Activated naive CD8-positive, alpha-beta T cell treated with anti-CD3 and anti-CD28 coated beads for 36 hours (primary cell): ENCODE measurements at places on chromosomes 7 and 10. TPM values are rescaled to one million over a fixed set of nuclear protein-coding genes. Genes with fewer than 3 reads are reported as not detected.

FAM185A gene
- 10.0 TPM for total RNA-seq

RNF32 gene
- 0.66 TPM for total RNA-seq

SEMA3C gene
- not detected for total RNA-seq

TMEM140 gene
- total RNA-seq, result 12.7 TPM

CLIP2 gene
- 0.74 TPM for total RNA-seq

ZNF804B gene
- total RNA-seq, result not detected

CDC14C gene
- total RNA-seq, result not detected

SNX8 gene
- total RNA-seq, result 48.7 TPM

MDFIC gene
- total RNA-seq, result 57.1 TPM

ARL3 gene
- 6.2 TPM for total RNA-seq

ENKUR gene
- total RNA-seq, result not detected

SPACDR gene
- 1.5 TPM for total RNA-seq

GRCh38 chr10:1549591-1550290 is 187.6 kb downstream of the ADARB2 start:
- peaks cover 3% of the 10 kb centered on the region for H3K4me1 ChIP-seq
- H3K4me3 ChIP-seq, result no peak overlapping the region
- no peak for DNase-seq
- no peaks in the 10 kb centered on the region for H3K36me3 ChIP-seq

- H3K27me3 ChIP-seq, result no peaks in the 10 kb centered on the region
- no peaks in the 10 kb centered on the region for H3K36me3 ChIP-seq
- H3K4me1 ChIP-seq, result no peaks in the 10 kb centered on the region
- no peak overlapping the region for H3K4me3 ChIP-seq
Measured at GRCh38 chr10:124313374-124313773, 105.3 kb downstream of the OAT start.

GRCh38 chr10:133135116-133135465 is 24.9 kb upstream of the KNDC1 start:
- H3K4me3 ChIP-seq, result no peak overlapping the region
- no peak overlapping the region for H3K27ac ChIP-seq
- no peaks in the 10 kb centered on the region for H3K36me3 ChIP-seq
- no peaks in the 10 kb centered on the region for H3K4me1 ChIP-seq
- no peak for DNase-seq

- no peaks in the 10 kb centered on the region for H3K36me3 ChIP-seq
- no peak overlapping the region for H3K4me3 ChIP-seq
- H3K27ac ChIP-seq, result no peak overlapping the region
- H3K4me1 ChIP-seq, result peaks cover 5% of the 10 kb centered on the region
Measured at GRCh38 chr10:132396494-132397035, 435 bp upstream of the PWWP2B start.

GRCh38 chr7:109890622-109891021 is 1200.3 kb upstream of the LRRN3 start:
- DNase-seq, result no peak
- no peaks in the 10 kb centered on the region for H3K36me3 ChIP-seq
- H3K27ac ChIP-seq, result no peak overlapping the region
- H3K4me3 ChIP-seq, result no peak overlapping the region
- H3K27me3 ChIP-seq, result peaks cover 6% of the 10 kb centered on the region
- H3K4me1 ChIP-seq, result no peaks in the 10 kb centered on the region

GRCh38 chr10:20855398-20856038 is 41.6 kb downstream of the NEBL start:
- DNase-seq, result no peak
- no peaks in the 10 kb centered on the region for H3K27me3 ChIP-seq
- no peak overlapping the region for H3K4me3 ChIP-seq
- H3K36me3 ChIP-seq, result no peaks in the 10 kb centered on the region

DNA sequence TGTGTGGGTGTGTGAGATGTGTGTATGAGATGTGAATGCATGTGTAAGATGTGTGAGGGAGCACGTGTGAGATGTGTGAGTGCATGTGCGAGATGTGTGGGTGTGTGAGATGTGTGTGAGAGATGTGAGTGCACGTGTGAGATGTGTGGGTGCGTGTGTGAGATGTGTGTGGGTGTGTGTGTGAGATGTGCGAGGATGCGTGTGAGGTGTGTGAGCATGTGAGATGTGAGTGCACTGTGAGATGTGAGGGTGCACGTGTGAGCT is 31.0 kb downstream of the PPIF start:
- no peak overlapping the region for H3K27ac ChIP-seq
- no peak for DNase-seq
- no peaks in the 10 kb centered on the region for H3K27me3 ChIP-seq
- no peaks in the 10 kb centered on the region for H3K36me3 ChIP-seq
- H3K4me3 ChIP-seq, result no peak overlapping the region

GRCh38 chr7:121073463-121074099 is 85.1 kb downstream of the CPED1 start:
- H3K36me3 ChIP-seq, result no peaks in the 10 kb centered on the region
- no peak overlapping the region for H3K4me3 ChIP-seq
- H3K27me3 ChIP-seq, result peaks cover 20% of the 10 kb centered on the region
- H3K27ac ChIP-seq, result no peak overlapping the region
- H3K4me1 ChIP-seq, result no peaks in the 10 kb centered on the region
- DNase-seq, result no peak

DNA sequence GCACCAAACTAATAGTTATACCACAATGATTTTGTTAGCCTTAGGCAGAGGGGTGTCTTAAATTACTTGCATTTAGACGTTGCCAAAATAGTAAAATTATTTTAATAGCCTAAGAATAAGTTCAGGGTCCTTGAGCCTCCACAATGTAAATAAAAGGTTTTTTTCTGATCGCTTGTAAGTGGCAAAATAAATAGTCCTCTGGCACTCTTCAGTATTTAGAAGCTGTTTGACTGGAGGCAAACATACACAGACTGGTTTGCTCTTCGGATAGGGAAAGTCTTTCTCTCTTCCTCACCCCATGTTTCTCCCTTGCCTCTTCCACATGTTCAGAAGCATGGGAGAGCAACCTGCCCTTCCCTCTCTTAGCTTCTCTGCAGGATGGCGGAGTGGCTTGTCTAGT is 49.5 kb upstream of the FAM180A start:
- DNase-seq, result no peak
- H3K27ac ChIP-seq, result no peak overlapping the region
- peaks cover 24% of the 10 kb centered on the region for H3K27me3 ChIP-seq
- no peaks in the 10 kb centered on the region for H3K36me3 ChIP-seq

DNA sequence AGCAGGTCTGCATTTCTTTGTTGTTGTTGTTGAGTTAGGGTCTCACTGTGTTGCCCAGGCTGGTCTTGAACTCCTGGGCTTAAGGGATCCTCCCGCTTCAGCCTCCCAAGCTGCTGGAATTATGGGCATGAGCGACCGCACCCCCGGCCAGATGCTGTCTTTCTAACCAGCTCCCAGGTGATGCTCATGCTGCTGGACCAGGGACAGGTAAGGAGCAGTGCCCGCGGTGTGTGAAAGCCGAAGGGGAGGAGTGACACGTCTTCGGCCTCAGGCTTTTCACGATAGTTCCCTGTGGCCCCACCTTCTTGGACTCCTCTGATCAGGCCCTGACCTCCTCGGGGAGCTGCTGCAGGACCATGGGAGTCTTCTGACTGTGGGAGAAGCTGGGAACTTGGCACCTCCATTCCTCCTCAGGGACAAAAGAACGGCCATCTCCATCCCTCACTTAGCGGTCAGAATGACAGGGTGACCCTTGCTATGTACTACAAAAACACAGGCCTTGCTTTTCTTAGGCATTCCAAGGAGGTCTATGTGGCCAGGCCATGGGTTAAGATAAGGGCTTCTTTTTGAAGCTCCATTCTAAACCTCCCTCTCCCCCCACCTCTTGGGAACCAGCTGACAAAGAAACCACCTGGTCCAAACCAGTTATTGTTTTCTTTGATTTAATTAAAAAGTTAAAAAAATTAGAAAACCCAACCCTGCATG is 5.5 kb downstream of the SFRP5 start:
- DNase-seq, result no peak
- H3K27ac ChIP-seq, result no peak overlapping the region
- H3K4me3 ChIP-seq, result no peak overlapping the region
- peaks cover 7% of the 10 kb centered on the region for H3K4me1 ChIP-seq
- peaks cover 14% of the 10 kb centered on the region for H3K27me3 ChIP-seq

DNA sequence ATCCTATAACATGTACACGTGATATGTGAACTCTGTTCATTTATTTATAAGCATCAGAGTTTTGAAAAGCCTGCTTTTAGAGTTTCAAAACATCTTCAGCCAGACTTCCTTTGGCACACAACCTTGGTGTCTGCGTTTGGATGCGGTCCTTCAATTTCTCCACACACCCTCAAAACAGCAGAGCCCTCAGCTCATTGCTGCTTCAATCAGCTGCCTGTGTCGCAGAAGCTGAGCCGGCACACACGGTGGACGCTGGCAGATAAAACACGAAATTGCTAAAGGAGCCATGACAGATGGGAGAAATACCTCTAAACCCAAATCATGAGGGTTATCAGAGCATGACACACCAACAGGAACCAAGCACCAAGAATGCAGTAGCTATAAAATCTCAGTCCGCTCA is 396.4 kb upstream of the AKR1E2 start:
- H3K27me3 ChIP-seq, result no peaks in the 10 kb centered on the region
- H3K27ac ChIP-seq, result no peak overlapping the region
- no peak for DNase-seq
- H3K4me3 ChIP-seq, result no peak overlapping the region

- H3K4me3 ChIP-seq, result no peak overlapping the region
- no peak overlapping the region for H3K27ac ChIP-seq
- H3K27me3 ChIP-seq, result no peaks in the 10 kb centered on the region
- H3K4me1 ChIP-seq, result peaks cover 14% of the 10 kb centered on the region
Measured at GRCh38 chr7:144784943-144785342, 50.9 kb downstream of the TPK1 start.

- DNase-seq, result no peak
- no peak overlapping the region for H3K27ac ChIP-seq
- H3K27me3 ChIP-seq, result no peaks in the 10 kb centered on the region
- peaks cover 15% of the 10 kb centered on the region for H3K4me1 ChIP-seq
Measured at GRCh38 chr10:24771943-24772694, 48.4 kb upstream of the ARHGAP21 start.

DNA sequence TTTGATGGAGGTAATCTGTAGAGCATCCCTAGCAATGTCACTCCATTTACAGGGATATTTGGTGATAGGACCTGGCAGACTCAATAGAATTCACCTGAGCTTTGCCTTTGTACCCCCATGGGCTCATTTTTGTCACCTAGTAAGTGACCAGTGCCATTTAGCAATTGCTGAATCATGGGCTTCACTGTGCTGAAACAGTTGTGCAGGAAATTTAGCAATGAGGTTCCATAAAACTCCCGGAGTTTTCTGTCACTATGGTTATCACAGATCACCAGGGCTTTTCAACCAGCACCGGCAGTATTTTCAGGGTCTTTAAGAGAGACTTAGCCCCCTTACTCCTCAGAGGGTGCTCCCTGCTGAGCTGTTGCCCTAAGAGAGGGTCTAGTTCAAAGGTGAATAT is 40.2 kb downstream of the FAS start:
- H3K4me3 ChIP-seq, result no peak overlapping the region
- no peak overlapping the region for H3K27ac ChIP-seq
- H3K27me3 ChIP-seq, result no peaks in the 10 kb centered on the region
- H3K4me1 ChIP-seq, result peaks cover 26% of the 10 kb centered on the region
- no peak for DNase-seq

- no peak for DNase-seq
- no peaks in the 10 kb centered on the region for H3K27me3 ChIP-seq
- peak overlapping the region; percentile 25 for H3K27ac ChIP-seq
- peaks cover 67% of the 10 kb centered on the region for H3K4me1 ChIP-seq
Measured at GRCh38 chr7:16652888-16653287, 6.9 kb downstream of the BZW2 start.

DNA sequence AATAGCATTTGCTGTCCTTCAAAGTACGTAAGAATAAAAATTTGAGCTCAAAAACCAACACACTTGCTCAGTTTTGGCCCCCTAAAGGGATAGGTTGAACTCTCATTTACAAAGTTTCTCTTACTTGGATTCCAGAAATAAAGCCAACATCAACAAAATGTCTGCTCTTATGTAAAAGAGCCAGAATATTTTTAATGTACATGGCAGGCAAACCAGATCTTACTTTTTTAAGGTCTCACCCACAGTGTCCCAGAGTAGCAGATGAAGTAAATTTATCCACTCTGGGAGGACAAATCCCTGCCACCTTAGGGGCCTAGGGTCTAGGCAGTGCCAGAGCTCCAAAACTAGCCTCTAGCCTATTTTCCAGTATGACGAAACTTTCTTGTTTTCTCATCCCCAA is 159.6 kb downstream of the SKAP2 start:
- no peak overlapping the region for H3K4me3 ChIP-seq
- H3K4me1 ChIP-seq, result no peaks in the 10 kb centered on the region
- DNase-seq, result no peak

GRCh38 chr7:7569615-7570014 is 2.9 kb downstream of the MIOS start:
- H3K27ac ChIP-seq, result peak overlapping the region; percentile 85
- peaks cover 47% of the 10 kb centered on the region for H3K4me1 ChIP-seq
- H3K4me3 ChIP-seq, result peak overlapping the region; percentile 84
- H3K36me3 ChIP-seq, result peaks cover 50% of the 10 kb centered on the region

- peaks cover 10% of the 10 kb centered on the region for H3K36me3 ChIP-seq
- no peak overlapping the region for H3K4me3 ChIP-seq
- peaks cover 24% of the 10 kb centered on the region for H3K4me1 ChIP-seq
Measured at GRCh38 chr7:7702826-7703225, 15.6 kb downstream of the RPA3 start.

DNA sequence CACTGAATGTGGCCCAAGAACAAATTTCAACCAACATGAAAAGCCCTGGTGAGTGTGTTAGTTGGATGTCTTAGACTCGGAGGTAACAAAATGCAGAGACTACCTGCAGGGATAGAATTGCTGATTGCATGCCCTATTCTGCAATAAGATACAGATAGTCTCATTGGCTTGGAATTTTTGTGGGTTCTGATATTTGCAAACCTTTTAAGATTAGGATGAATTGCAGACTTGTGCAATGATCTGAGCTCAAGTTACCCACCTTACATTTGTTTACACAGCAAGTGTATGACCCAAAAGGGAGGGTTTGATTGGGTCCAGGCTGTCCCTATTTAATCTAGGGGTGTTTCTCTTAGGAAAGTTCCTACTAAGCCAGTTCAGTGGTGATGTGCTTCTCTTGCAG is 45.4 kb downstream of the GPR37 start:
- H3K4me3 ChIP-seq, result no peak overlapping the region
- peaks cover 3% of the 10 kb centered on the region for H3K27me3 ChIP-seq
- no peaks in the 10 kb centered on the region for H3K4me1 ChIP-seq
- DNase-seq, result no peak
- no peak overlapping the region for H3K27ac ChIP-seq

- H3K27me3 ChIP-seq, result no peaks in the 10 kb centered on the region
- no peak overlapping the region for H3K27ac ChIP-seq
- no peak overlapping the region for H3K4me3 ChIP-seq
- H3K36me3 ChIP-seq, result no peaks in the 10 kb centered on the region
Measured at GRCh38 chr7:29071203-29071874, 75.0 kb downstream of the CPVL start.

DNA sequence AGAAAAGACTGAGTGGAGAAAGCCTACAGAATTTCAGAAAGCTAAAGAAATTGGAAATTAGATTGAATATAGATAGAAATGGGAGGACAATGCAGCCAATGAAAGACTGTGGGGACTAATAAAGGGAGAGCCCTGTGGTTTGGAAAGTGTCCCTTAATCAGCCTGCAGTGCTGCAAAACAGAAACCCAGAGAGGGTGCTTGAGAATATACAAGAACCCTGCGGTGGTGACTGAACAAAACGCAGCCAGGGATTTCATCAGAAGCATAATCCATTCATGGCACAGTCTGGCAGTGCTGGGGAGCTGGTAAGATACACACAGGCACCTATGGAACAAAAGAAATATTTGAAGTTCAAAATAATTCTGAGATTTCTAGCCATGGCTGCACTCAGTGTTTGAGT is 19.1 kb downstream of the CEP41 start:
- H3K27me3 ChIP-seq, result no peaks in the 10 kb centered on the region
- H3K4me1 ChIP-seq, result peaks cover 73% of the 10 kb centered on the region
- peak overlapping the region; percentile 60 for H3K4me3 ChIP-seq
- DNase-seq, result peak; percentile 46
- H3K27ac ChIP-seq, result peak overlapping the region; percentile 94

- H3K4me3 ChIP-seq, result no peak overlapping the region
- no peak overlapping the region for H3K27ac ChIP-seq
- DNase-seq, result no peak
- H3K4me1 ChIP-seq, result peaks cover 4% of the 10 kb centered on the region
Measured at GRCh38 chr7:99030457-99030856, 113.5 kb downstream of the SMURF1 start.
